IPS DF 6.9 (cell line): ENCODE measurements at places on chromosomes 12 and 14.

GRCh38 chr14:49527221-49527620 is 59.0 kb downstream of the RPS29 start:
- DNase-seq = no peak
- H3K4me3 ChIP-seq = no peak overlapping the region
- H3K36me3 ChIP-seq = no peaks in the 10 kb centered on the region
- H3K27ac ChIP-seq = no peak overlapping the region

DNA sequence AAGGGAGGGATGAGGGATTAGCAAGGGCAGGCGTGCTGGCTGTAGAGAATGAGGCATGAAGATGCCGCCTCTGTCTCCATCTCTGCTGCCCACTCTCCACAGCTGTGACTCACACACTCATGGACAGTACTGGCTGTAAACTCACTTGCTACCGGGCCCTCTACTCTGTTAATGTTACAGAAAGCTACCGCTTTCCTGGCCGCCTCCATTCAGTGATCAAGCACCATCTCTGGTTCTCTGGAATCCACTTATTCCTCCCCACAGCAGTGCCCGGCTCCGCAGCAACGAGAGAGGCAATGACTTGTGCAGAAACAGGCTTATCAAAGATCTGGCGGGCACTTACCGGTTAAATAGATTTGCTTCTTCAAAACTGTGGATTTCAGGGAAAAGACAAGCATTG is 34.8 kb downstream of the AMN start:
- no peak for DNase-seq
- H3K27ac ChIP-seq = no peak overlapping the region
- no peak overlapping the region for H3K4me3 ChIP-seq
- H3K27me3 ChIP-seq = no peaks in the 10 kb centered on the region
- H3K4me1 ChIP-seq = no peaks in the 10 kb centered on the region
- H3K36me3 ChIP-seq = peaks cover 34% of the 10 kb centered on the region

GRCh38 chr14:59306775-59307174 is 118.3 kb downstream of the DAAM1 start:
- no peak for DNase-seq
- no peaks in the 10 kb centered on the region for H3K36me3 ChIP-seq
- H3K27me3 ChIP-seq = no peaks in the 10 kb centered on the region
- H3K27ac ChIP-seq = no peak overlapping the region
- peaks cover 3% of the 10 kb centered on the region for H3K4me1 ChIP-seq
- no peak overlapping the region for H3K4me3 ChIP-seq

DNA sequence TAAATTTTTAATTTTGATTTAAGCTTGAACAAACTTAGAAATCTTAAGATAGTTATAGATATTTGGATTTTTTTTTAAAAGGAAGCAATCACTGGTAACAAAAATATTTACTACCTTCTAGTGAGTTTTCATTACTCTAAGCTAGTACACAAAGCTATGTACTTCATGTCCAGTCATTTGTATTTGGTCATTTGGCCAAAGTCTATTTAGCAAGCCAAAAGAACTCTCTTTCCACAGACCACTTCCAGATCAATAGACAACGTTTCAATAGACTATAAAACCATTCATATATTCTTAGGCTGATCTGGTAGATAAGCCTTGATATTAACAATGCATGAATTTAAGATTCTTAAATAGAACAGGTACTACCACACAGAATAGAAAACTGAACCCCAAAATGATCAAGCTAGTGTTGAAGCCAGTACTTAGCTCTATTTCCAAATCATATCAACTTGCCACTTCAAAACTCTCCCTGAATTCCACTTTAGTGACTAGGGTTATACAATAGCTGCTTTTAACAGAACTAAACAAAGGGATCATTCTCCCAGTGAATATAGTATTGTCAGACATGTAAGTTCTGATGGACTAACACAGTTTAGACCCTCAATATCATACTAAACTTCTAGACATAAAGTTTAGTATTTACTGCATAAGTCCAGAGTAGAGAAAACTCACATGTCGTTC is 21.7 kb downstream of the CAPRIN2 start:
- no peaks in the 10 kb centered on the region for H3K4me1 ChIP-seq
- H3K4me3 ChIP-seq = no peak overlapping the region
- DNase-seq = no peak
